ENCODE measurements at places on chromosomes 5 and 9. TPM values are rescaled to one million over a fixed set of nuclear protein-coding genes. Genes with fewer than 3 reads are reported as not detected.

MEIKIN gene
- total RNA-seq, result not detected

TAF7 gene
- 76.0 TPM for total RNA-seq

- DNase-seq, result no peak
Measured at GRCh38 chr9:131774636-131775035, 34.8 kb upstream of the RAPGEF1 start.

DNA sequence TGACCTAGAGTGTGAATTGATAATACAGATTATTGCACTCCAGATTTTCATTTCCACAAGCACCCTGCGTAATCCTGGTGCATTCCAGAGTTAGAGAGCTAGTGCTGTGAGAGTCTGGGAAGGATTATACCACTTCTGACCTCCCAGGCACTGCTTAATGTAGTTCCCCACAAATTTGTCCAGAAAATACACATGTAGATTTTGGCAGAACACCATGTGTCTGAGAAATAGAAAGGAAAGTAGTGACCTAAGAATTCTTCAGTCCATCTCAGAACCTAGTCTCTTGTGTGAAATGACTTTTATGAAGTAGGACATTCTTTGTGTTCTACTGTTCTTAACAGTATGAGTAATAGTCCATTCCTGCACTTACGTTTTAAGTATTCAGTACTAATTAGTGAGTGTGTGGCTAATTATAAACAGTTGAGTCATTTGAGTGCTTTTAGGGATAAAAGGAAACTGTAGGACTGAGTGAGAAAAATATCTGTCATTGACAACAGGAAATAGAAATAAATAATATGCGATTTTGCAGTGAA lies 27.8 kb upstream of the PTPDC1 start:
- no peak for DNase-seq

GRCh38 chr5:98934546-98934945 lies 5.7 kb upstream of the CHD1 start:
- no peak for DNase-seq

All from lower leg skin (tissue), 4 donors.